Heart left ventricle (tissue), 16 donors: ENCODE measurements at places on chromosomes 4 and X. TPM values are rescaled to one million over a fixed set of nuclear protein-coding genes. Genes with fewer than 3 reads are reported as not detected.

- DNase-seq: no peak
These were observed 17.9 kb downstream of the COX18 start for GRCh38 chr4:73051625-73052024.

GRCh38 chr4:90246816-90247215 lies 119.6 kb downstream of the CCSER1 start:
- DNase-seq: no peak

The SMIM31 gene
- total RNA-seq: not detected

- DNase-seq: no peak
These were observed 559.9 kb downstream of the RAB28 start for GRCh38 chr4:12924253-12924652.

GRCh38 chrX:3215249-3215648 lies 131.2 kb downstream of the MXRA5 start:
- DNase-seq: no peak

DNA sequence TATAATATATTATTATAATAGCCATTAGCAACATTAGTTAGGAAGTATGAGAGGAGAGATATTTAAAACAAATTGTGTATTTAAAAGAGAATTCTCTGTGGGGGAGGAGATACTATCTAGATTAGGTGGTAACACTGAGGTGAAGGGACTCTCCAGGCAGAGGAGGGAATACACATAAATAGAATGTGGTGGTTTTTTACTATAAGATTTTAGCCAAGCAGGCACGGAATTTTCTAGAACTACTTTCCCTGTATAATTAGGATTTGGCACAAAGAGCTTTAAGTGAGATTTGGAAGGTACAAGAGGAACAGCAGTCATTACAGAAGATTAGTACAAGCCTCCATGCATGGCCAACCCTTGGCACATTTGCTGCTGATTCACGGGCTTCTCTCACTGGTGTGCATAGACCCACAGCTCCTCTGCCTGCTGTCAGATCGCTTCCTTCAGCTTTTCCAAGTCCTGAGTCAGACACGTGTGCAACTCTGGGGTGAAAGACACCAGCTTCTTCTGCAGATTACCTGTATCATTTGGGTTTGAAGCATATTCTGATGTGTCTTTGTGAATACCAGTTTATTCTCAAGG lies 685.5 kb downstream of the KCTD8 start:
- DNase-seq: no peak

The KLB gene
- total RNA-seq: not detected

The AFM gene
- total RNA-seq: not detected

DNA sequence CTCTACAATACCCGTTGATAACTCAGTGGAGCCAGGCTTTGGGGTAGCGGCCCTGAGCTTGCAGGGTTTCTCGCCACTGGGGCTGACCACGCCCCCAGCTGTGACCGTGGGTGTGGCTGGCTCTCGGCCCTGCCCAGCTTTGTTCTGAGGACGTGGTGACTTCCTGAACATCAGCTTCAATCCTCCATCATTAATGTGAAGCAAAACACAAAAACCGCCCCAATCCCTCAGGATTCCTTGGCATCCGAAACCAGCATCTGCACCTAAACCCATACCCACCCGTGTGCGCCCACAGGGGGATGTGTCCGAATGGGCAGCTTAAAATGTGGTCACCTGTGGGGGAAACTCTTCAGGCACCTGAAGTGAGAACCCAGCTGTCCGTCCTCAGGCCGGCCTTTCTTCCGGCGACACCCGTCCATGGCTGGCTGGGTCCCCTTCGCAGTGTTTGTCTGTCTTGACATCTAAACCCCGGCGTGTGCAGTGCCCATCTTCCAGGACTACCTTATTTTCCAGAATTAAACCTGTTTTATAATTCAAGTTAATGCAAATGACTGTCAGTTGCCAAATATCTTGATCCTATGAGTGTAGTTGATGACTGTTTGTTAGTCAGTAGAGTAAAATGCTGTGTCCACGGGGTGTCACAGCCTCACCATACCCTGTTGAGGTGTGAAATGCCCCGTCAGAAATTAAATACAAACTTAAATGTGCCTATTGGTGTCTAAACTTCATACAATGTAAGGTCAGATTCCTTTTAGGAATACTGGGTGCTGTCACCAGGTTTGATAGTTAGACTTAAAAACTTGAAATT lies 27.3 kb downstream of the NELFA start:
- no peak for DNase-seq

GRCh38 chr4:146389561-146389960 lies 132.2 kb downstream of the SLC10A7 start:
- DNase-seq: no peak

GRCh38 chr4:47031751-47032404 lies 511 bp downstream of the GABRB1 start:
- DNase-seq: peak; percentile 17

The LUZP4 gene
- not detected for total RNA-seq

The HEPH gene
- 20.7 TPM for total RNA-seq

The ATP1B4 gene
- total RNA-seq: 0.12 TPM

- no peak for DNase-seq
These were observed 137.3 kb upstream of the RXFP1 start for GRCh38 chr4:158384414-158384813.

GRCh38 chr4:706834-707598 lies 1.4 kb downstream of the PCGF3 start:
- no peak for DNase-seq

DNA sequence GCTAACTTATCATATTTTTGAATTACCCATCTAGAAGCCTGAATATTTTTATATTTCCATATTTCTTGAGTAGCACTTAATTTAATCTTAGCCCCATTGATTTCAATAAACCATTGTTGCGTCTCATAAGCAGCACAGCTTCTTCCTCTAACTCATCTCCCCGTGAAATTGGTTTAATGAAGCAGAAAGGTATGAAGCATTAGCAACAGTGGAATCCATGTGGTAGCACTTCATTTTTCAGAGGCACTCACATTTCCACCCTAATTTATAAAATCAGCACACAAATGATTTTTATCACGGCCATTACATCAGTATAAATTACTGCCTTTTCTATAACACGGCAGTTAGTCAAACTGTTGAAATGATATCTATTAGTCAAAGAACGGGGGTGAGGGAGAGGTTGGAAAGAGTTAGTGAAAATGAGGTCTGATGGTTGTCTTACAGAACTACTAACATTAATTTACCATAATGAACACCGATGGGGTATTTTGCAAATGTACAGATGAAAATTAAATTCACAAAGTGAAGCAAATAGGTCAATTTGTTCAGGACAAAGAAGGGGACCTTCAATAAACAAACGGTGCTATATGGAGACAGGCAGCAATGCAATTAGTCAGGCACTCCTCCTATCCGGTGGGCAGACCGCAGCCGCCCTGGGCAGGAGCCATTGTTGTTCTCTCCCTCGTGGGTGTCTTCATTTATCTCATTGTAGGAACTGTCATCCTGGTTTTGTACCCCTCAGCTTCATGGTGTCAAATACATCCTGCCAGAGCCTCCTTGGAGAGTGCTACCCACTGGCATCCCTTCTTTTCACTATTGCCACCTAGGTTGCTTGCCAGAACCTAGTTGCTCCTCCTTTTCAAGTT lies 205.7 kb downstream of the SOX3 start:
- DNase-seq: no peak

GRCh38 chrX:14243823-14244222 lies 214.1 kb upstream of the GEMIN8 start:
- DNase-seq: no peak

- DNase-seq: no peak
These were observed 155.2 kb upstream of the GK2 start for GRCh38 chr4:79563219-79563618.

The GABRG1 gene
- not detected for total RNA-seq

GRCh38 chr4:3781193-3781886 lies 15.2 kb downstream of the ADRA2C start:
- no peak for DNase-seq

DNA sequence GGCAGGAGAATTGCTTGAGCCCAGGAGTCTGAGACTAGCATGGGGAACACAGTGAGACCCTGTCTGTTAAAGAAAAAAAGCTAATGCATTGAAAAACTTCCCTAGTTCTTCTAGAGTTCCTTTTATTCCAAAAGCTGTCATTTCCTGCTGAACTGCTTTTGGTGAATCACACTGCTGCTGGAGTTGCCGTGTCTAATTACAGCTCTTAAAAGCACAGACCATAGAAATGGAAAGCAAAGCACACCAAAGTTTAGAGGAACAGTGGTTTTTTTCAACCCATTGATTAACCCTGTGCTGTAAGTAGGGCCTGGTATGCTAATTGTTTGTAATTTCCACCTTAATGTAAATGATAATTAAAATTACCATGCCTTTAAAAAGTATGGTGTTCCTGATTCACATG lies 52.4 kb downstream of the SEPTIN11 start:
- DNase-seq: no peak

- DNase-seq: peak; percentile 12
These were observed 102.5 kb upstream of the MID1 start for GRCh38 chrX:10722851-10723250.

GRCh38 chrX:19344661-19345060 lies 934 bp downstream of the PDHA1 start:
- no peak for DNase-seq

DNA sequence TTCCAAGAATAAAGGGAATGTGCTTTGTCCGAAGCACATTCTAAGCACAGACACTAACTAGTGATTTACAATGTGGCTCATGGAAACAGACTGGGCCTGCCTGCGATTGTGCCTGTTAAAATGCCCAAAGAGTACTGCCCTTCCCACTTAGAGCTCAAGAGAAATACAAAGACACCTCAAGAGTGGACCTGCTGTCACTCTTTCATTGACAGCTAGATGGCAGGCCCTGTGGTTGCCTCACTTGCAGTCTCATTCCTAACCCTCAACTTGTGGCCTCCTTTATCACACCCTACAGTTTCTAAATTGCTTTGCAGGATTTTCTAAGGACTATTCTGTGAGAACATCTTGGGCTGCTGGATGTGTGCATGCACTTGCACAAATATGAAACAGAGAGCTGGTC lies 331.0 kb upstream of the EMCN start:
- no peak for DNase-seq

The USP17L19 gene
- not detected for total RNA-seq

- DNase-seq: no peak
These were observed 95.4 kb upstream of the NUDT6 start for GRCh38 chr4:123017636-123018395.

- no peak for DNase-seq
These were observed 402.2 kb downstream of the MID1IP1 start for GRCh38 chrX:39203427-39203826.

GRCh38 chr4:150952167-150952845 lies 62.8 kb downstream of the LRBA start:
- DNase-seq: no peak

The PASD1 gene
- not detected for total RNA-seq

The HSD17B13 gene
- total RNA-seq: not detected

The SLC26A1 gene
- total RNA-seq: not detected

GRCh38 chr4:112183252-112183651 lies 38.0 kb downstream of the FAM241A start:
- no peak for DNase-seq

The PPP1R2C gene
- total RNA-seq: not detected

GRCh38 chr4:119242417-119242816 lies 29.9 kb downstream of the USP53 start:
- no peak for DNase-seq

- no peak for DNase-seq
These were observed 61.9 kb downstream of the SLC9A6 start for GRCh38 chrX:136047016-136047642.

The PITX2 gene
- 0.36 TPM for total RNA-seq

DNA sequence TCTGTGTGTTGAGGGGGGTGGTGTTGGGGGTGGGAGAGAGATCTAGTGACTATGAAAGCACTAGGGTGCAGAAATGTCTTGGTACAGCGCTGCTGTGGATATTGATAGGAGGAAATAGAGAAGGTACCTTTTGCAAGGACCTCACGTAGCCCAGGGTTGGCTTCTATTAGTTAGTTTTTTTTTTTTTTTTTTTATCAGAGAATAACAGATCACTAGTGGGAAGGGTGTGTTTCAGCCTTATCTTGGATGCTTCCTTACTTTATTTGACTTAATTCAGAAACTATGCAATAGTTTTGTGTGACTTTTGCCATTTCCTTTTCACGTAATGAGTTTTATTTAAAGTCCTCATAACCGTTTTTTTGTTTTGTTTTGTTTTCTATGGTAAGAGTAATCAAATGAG lies 16.4 kb upstream of the PGRMC2 start:
- DNase-seq: no peak

DNA sequence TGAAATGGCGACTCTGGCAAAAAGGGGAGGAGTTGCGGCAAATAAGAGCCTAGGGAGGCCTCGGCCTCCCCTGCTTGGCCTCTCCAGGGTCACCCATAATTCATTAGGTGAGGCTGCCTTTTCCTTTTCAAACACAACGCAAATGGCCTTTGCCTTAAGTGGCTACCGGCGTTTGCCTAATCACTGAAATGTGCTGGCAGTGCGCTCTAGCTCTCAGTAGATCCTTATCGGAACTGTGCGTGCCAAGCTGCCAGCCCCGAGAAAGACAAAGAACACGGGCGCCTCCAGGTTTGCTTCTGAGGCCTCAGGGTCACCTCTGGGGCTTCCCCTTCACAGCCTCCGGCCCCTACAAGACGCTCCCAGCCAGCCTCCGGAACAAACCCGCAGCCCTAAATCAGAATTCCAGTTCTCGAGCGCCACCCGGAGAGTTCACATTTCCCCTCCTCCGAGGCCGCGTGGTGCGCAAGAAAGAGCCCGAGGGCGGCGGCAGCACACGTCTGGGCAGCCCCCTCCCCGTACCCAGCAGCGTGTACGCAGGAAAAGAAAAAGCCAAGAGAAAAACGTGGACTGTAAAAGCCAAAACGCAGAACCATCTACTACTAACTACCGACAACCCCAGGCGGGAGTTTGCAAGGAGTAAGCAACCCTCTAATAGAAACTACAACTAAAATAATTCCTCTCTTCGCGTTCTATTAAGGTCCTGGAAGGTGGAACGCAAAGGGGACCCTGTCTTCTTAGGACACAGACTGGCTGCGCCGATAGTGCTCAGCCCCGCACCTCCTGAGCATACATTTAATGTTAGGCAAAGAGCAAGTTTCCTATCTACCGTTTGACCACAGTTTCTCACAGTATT lies 76.5 kb upstream of the BCOR start:
- peak; percentile 36 for DNase-seq

- DNase-seq: no peak
These were observed 98.3 kb upstream of the EOLA2 start for GRCh38 chrX:150036641-150037040.

- no peak for DNase-seq
These were observed 154.0 kb upstream of the RADX start for GRCh38 chrX:106457802-106458201.

The KIAA1210 gene
- not detected for total RNA-seq

GRCh38 chr4:43757147-43757546 lies 691.5 kb downstream of the KCTD8 start:
- DNase-seq: no peak

- no peak for DNase-seq
These were observed 954.6 kb upstream of the LCORL start for GRCh38 chr4:18975916-18976808.

The MYOZ2 gene
- 962 TPM for total RNA-seq

DNA sequence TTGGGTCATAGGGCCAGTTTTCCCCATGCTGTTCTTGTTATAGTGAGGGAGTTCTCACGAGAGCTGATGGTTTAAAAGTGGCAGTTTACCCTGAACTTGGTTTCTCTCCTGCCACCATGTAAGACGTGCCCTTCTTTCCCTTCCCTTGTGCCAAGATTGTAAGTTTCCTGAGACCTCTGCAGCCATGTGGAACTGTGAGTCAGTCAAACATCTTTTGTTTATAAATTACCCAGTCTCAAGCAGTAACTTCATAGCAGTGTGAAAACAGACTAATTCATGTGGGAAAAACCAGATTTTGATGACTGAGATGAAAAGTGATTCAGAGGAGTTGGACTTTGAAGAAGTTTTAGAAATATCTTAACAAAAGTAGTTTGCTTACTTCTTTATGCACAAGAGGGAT lies 101.4 kb downstream of the ARHGAP10 start:
- no peak for DNase-seq

- no peak for DNase-seq
These were observed at the start of gene CFAP47 for GRCh38 chrX:35919536-35920309. CFAP47 (plus strand) TSS chrX:35919734; CDS start chrX:35919800, 66 bp downstream.
